Nucleus accumbens (tissue), 56 donors: ENCODE measurements at places on chromosomes 12 and 14.
A peak's percentile ranks its signal among the peaks of the same experiment; 100 is the strongest.

GRCh38 chr14:51616256-51616655, 35.5 kb upstream of the FRMD6 start:
- DNase-seq: no peak

GRCh38 chr12:125255935-125256633, 190.8 kb downstream of the AACS start:
- no peak for DNase-seq

DNA sequence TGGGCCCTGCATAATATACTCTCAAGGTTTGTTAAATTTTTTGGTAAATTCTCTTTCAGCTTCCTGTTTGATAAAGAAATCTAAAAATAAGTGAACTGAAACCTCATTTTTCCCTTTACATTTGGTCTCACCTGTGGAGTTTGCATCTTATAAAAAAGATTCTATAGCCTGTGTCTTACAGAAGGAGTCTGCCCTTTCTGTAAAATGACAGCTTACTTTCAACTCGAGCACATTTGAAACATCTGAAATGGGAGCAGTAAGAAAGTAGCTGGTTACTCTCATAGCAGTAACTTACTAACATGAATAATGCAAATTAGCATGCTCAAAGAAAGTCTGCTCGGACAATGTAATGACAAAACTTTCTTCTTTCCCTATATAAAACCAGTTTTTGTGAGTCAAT, 155.8 kb downstream of the NELL2 start:
- DNase-seq: no peak

GRCh38 chr14:76717508-76718290, 43.6 kb upstream of the VASH1 start:
- DNase-seq: no peak

DNA sequence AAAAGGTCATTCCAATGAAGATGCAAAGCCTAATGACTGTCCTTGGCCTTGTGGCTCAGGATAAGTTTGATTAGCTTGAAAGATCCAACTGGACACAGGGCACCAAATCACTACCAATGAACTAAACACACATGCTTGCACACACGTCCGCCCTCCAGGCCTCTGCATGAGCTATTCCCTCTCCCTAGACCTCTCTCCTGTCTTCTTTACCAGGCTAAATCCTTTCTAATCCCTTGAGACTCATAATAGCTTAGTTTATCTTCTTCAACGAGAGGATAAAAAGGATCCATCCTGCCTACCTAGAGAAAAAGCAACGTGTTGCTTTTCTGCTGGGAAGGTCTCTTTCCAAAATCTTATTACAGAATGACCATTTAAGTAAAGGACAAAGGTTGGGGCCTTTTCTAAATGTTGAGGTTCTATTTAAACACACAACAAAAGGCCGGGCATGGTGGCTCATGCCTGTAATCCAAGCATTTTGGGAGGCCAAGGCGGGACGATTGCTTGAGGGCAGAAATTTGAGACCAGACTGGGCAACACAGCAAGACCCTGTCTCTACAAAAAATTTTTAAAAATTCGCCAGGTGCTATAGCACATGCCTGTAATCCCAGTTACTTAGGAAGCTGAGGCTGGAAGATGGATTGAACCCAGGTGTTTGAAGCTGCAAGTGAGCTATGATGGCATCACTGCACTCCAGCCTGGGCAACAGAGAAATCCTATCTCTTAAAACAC, 22.4 kb downstream of the PXN start:
- DNase-seq: no peak

DNA sequence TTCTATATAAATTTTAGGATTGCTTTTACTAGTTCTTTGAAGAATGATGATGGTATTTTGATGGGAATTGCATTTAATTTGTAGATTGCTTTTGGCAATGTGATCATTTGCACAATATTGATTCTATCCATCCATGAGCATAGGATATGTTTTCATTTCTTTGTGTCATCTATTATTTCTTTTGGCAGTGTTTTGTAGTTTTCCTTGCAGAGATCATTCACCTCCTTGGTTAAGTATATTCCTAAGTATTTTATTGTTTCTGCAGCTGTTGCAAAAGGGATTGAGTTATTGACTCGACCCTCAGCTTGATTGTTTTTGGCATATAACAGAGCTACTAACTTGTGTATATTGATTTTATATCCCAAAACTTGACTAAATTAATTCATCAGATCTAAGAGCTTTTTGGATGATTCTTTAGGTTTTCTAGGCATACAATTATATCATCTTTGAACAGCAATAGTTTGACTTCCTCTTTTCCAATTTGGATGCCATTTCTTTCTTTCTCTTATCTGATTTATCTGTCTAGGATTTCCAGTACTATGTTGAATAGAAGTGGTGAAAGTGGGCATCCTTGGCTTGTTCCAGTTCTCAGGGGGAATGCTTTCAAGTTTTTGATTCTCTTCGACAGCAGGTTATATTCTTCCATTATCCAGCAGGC, 668.1 kb downstream of the SLC16A7 start:
- no peak for DNase-seq

DNA sequence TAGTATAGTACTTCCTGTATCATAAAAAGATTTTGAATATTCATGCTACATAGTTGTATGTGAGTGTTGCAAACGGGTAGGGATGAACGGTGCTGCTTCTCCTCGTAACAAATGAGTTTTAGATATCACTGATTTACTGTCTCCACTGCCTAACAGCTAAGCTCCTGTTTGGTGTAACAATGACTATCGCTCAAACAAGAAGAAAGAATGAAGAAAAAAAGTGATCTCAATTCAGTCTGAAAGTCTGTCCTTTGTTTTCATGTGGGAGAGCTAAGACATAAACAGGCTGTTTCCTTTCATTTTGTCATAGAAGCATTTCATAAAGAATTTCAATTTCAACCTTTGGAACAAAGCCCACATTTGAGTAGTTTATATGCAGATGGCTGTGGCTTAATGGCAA, 26.1 kb upstream of the RTRAF start:
- no peak for DNase-seq

GRCh38 chr14:23524954-23525353, 26.6 kb downstream of the ZFHX2 start:
- no peak for DNase-seq

GRCh38 chr12:107632246-107632645, 53.4 kb upstream of the PWP1 start:
- no peak for DNase-seq

DNA sequence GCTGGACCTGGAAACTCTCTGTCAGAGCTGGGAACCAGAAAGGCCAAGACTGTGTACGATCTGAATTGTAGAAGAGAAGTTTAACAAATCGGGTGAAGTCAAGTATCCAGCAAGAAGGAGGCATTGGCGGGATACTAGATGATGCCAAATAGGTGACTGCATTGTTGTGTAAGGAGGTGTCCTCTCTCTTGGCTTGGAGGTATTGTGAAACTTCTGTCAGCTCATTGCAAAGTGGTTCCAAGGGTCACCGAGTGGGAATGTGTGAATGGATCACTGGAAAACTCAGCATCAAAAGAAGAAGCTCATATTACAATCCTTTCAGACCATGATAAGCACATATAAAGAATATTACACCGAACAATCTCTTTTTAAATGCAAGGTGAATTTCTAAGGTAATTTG, 11.7 kb downstream of the NAV3 start:
- DNase-seq: no peak

DNA sequence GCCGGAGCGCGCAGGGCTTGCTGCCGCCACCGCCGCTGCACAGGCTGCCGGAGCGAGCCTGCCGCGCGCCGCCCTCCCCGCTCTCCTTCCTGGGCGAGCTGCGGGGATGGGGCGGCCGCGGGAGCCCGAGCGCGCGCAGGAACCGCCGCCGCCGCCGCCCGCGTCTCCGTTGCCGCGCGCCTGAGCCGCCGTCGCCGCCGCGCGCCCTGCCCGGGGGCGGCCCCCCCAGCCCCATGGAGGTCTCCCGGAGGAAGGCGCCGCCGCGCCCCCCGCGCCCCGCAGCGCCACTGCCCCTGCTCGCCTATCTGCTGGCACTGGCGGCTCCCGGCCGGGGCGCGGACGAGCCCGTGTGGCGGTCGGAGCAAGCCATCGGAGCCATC, 352 bp downstream of the PLXNC1 start:
- no peak for DNase-seq

DNA sequence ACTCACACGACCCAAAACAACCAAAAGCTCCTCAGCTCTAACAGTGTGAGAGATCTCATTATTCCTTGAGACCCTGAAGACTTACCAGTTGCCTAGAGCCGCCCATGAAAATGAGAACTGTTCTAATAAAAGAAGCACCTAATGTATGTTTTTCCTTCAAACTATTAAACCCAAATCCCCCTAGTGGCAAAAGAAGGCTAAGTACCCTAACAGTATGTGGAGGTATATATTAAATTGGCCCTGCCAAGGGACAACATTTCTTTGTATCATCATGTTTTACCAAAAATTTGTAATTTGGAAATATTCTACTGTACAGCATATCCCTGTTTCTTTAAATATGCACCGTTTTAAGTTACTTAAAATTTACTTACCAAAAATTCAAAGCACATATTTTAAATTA, 38.0 kb upstream of the PPFIA2 start:
- DNase-seq: no peak

DNA sequence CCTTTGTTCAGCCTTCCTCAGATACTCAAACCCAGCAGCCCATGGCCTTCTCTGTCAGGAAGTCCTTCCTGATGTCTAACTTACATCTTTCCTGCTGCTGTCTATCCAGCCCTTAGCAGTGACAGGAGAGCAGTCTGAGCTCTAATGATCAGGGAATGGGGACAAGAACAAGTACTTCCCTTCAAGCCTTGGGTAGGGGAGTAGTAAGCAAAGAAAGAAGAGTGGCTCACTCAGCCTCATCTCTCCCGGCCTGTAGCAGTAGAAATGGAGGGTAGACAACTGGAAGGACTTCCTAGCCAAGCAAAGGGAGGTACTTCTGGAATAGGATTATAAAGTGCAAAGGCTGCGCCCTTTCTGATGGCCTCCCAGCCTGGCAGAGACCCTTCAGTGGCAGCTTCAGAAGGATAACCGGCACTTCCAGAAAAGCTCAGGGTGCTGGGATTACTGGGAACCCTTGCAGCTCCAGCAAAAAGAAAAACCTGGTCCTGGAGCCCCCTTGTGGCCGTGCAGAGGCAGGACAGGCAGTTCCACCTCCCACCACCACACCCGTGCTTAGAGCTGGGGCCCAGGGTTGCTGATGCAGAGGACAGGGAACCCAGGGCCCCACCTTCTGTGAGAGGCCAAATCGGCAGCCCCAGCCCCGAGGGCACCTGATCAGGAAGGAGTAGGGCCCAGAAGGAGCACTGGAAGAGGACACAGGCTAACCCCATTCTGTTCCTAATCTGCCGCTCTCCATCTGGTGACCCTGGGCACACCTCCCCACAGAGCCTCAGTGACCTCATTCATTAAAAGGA, 12.4 kb upstream of the SMUG1 start:
- peak; percentile 14 for DNase-seq

- DNase-seq: no peak
These were observed 531.2 kb upstream of the MGAT4C start for GRCh38 chr12:86787419-86787818.

GRCh38 chr12:14366209-14367039, 942 bp downstream of the ATF7IP start:
- no peak for DNase-seq

DNA sequence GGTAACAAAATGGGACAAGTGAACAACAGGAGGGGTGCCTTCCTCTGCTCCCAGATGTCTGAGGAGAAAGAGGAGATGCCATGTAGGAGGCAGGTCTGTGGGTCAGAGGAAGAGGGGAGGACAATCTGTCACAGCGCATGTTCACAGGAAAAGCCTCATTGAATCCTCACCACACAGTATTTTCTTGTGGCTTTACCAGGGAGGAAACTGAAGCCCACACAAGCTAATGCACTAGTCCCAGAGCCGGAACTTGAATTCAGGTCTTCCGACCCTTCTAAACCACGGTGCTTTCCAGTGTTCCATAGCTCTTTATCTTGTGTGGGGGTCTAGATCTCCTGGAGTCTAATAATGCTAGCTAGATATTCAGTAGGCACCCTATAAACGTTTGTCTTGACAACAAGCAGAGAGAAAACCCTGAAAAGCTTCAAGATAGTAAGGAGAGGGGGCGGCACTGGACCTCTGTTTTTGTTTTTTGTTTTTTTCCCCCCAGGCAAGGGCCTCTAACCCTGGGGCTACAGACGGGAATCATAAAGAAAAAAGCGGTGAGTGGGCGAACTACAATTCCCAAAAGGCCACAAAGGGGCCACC, 371 bp upstream of the SHMT2 start:
- no peak for DNase-seq
